ENCODE measurements at places on chromosomes 1 and 21.

GRCh38 chr21:46633566-46633965, 1.9 kb upstream of the PRMT2 start:
- no peak for DNase-seq

DNA sequence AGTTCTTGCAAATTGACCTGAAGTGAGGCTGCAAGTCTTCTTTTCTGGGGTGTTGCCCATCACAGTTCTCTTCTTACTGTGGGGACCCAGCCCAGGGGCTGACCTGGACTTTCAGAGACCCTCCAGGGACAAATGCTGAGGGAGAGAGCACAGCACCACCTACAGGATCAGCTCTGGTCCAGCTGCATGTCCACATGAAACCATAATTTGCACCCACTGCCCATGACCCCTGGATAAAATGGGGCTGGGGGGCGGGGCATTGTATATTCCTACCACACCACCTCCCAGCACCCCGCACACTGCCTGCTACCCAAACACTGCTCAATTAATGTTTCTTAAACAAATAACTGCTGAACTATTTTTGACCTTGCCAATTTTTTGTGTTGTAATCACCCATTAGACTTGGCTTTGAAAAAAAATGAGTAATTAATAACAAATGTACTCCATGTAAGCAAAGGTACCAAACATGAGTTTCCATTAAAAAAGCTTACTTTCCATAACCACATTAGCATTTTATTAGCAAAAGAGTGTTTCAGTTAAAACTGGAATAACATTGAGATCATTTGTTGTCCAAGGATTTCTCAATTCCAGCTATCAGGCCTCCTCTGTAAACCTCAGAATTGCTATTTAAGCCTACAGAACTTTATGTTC, 168.0 kb upstream of the RAB4A start:
- peak; percentile 71 for DNase-seq

- no peak for DNase-seq
Observed at GRCh38 chr21:37339552-37339939, 27.0 kb upstream of the DYRK1A start.

GRCh38 chr1:209620487-209620884, 31.7 kb downstream of the LAMB3 start:
- no peak for DNase-seq

- DNase-seq: no peak
Observed at GRCh38 chr1:114209971-114210370, 56.3 kb upstream of the SYT6 start.

- no peak for DNase-seq
Observed at GRCh38 chr1:205429762-205430695, 8.2 kb upstream of the LEMD1 start.

DNA sequence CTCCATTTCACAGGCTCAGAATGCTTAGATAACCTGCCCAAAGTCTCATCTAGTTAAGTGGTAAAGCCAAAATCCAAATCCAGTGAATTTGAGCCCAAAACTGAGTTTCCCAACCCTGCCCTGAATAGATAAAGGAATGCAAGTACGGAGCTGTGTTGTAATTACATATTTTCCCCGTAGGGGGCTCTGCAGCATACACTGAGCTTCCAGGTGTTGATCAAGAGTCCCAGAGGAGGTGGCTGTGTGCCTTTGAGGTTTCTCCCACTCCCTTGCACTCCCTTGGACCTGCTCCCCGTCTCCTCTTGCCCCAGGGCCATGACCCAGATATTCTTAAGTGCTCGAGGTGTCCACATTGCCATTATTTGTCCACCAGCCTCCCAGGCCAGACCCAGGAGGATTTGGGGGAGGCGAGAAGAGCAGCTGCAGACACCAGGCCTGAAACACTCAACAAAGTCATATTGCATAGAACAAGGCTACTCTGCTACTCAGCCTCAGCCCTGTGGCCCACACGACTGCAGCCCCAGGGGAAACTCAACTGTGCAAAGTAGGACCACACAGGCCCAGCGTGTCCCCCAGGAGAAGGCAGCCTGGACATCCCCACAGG, 18.4 kb upstream of the LY9 start:
- no peak for DNase-seq

- no peak for DNase-seq
Observed at GRCh38 chr1:66637146-66637545, 103.2 kb downstream of the SGIP1 start.

DNA sequence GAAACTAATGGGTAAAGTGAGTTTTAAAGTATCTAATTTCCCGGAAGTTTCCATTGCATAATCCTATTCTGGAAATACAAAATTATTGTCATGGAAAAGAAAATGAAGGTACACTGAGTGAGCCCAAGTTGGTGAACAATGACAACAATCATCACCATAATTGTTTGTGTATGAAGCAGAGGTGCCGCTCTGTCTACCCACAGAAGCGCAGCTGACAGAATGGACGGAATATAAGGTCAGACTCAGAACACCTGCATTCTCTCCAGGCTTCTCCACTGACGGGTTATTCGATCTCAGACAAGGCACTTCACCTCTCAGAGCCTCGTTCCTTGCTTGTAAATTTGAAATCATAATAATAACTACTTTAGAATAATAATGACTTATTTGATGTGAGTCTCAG, 99.1 kb upstream of the NGF start:
- no peak for DNase-seq

DNA sequence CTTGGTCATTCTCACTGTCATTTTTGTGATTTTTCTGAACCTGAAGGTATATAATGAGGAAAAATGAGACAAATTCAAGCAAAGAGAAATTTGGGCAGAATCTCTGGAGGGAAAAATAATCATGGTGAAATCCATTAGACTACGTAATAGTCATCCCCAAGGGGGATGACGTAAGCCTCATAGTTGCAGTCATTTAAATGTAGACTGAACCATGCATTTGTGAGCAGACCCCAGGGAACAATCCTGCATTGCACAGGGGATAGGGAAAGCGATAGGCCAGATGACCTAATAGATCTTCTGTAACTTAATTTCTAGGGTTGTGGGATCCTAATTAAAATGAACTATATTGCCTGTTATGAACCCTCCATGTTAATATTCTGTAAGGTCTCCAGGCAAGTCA, 167.4 kb upstream of the C1orf21 start:
- no peak for DNase-seq

- DNase-seq: no peak
Observed at GRCh38 chr1:89608319-89608983, 24.5 kb upstream of the LRRC8C start.

- DNase-seq: no peak
Observed at GRCh38 chr1:222865718-222866117, 50.9 kb downstream of the DISP1 start.
